ENCODE measurements at places on chromosomes 7 and 10.

GRCh38 chr7:116224492-116225098 lies 14.3 kb downstream of the TES start:
- DNase-seq: no peak

DNA sequence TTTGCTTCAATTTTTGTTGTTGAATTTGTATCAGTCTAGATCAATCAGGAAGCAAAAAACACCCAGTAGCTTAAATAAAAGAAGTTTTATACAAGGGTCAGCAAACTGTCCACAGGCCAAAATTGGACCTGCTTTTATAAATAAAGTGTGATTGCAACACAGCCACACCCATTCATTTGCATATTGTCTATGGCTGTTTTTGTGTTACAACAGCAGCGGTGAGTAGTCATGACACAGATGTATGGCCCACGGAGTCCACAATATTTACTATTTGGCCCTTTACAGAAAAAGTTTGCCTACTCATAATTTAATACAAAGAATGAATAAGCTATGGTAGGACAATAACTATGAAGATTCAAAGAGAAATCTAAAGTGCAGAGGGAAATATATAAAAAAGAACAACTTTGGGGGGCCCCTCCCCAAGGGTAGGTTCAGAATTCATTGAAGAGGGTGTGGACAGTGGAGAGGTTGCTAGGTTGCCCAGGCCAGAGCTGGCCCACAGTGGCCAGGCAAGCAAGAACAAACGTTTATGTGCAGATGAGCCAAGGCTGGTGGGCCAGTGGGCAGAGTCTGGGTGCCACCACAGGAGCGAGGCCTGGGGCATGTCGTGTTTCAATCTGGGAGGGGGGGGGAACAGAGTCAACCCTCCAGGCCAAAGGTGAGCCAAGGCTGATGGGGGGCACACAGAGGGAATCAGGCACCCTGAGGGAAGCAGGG lies 47.0 kb upstream of the AMPH start:
- DNase-seq: no peak

GRCh38 chr10:18949391-18949790 lies 99.2 kb upstream of the MALRD1 start:
- DNase-seq: no peak

DNA sequence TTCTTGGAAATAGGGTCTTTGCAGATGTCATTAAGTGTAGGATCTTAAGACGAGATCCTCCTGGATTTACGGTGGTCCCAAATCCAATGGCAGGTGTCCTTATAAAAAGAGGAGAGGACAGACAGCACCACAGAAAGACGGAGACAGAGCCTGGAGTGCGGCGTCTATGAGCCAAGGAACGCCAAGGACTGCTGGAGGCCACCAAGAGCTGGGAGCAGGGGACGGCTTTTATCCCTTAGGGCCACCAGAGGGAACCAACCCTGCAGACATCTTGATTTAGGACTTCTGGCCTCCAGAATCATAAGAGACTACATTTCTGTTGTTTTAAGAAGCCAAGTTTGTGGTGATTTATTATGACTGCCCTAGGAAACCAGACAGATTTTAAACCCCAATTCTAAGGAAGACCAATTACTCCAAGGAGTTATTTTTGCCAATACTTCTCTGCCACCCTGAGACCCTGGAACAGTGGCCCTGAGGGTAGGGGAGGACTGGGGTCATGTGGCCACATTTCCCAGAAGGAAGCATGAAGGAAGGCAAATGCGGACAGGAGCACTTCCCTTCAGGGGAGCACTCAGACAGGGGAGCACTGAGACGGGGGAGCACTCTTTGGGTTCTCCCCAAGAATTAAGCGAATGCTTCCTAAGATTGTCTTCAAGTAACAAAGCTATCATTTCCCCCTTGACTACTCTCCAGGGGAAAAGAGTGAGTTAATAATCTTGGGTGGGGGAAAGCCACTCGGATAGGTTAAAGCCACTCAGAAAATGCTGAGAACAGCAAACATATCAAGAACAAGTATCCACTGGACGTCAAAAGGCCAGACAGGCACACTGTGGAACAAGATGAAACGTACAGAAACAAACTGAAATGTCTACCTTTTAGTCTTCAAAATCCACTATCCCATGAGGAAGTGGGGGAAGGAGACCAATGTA lies 67.5 kb downstream of the CHST15 start:
- no peak for DNase-seq

DNA sequence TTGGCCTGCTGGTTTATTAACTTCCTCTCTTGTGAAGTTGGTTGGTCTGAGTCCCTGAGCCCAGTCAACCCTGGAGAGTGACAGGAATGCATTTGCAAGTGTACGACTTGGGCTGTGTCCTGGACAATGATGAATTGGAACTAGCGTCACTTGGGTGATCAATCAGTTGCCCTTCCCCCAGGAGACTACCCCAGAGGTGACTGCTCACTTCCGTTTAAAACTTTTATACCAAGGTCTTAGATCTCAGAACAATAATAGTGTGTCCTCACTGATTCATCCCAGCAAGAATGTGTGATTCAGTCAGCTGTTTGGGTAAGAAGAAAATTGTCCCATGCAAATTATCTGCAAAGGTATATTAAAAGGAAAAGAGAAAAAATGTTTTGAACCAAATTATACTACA lies 102.9 kb upstream of the ARMC3 start:
- no peak for DNase-seq

DNA sequence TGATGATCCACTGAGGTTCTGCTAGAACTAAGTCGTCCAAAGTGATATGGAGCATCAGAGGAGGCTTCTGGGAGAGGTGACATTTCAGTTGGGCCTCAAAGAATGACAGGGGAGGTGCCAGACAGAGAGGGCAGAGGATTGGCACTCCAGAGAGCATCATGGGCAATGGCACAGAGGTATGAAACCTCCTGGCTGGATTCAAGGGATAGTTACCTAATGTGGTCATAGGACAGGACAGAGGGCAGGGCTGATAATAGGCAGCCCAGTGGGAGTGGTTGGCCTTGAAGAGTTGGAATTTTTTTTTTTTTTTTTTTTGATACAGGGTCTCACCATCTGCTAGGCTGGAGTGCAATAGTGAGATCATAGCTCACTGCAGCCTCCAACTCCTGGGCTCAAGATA lies 7.6 kb downstream of the SRRM3 start:
- no peak for DNase-seq

- DNase-seq: no peak
These were observed 11.7 kb upstream of the CALML3 start for GRCh38 chr10:5512881-5513612.

GRCh38 chr10:51427758-51428157 lies 271.6 kb downstream of the CSTF2T start:
- no peak for DNase-seq

GRCh38 chr7:91248996-91249395 lies 15.2 kb upstream of the FZD1 start:
- no peak for DNase-seq

DNA sequence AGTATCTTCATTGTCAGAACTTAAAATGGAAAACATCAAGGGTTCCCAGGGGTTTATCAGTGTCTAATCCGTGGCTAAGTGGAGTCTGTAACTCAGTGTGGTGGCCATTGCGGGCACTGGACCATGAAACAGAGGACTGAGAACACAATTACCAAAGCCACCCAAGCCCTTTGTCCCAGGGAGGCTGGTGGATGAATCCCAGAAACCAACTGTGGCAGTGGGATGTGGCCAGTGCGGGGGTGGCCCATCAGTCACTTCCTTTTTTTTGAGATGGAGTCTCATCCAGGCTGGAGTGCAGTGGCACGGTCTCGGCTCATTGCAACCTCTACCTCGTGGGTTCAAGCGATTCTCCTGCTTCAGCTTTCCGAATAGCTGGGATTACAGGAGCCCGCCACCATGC lies 61.8 kb downstream of the TACC2 start:
- DNase-seq: no peak

DNA sequence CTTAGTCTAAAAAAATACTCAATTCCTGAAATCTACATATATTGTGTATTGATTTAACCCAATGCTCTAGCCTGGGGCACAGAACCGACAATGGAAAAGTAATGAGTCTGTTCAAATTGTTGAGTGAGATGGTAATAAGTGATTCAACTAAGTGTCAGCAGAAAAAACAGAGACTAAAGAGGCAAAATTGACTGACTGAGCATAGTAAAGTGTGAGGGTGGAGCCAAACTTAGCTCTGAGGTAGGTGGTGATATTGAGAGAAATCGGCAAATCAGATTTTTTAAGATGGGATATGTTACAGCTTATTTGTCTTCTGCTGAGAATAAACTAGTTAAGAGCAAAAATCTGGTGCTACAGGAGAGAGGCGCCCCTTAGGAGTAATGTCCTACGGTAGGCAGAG lies 764.0 kb upstream of the LRRN3 start:
- no peak for DNase-seq

GRCh38 chr7:10889266-10889898 lies 84.3 kb upstream of the PHF14 start:
- DNase-seq: peak; percentile 2

GRCh38 chr10:131897297-131897899 lies 3.4 kb upstream of the PPP2R2D start:
- no peak for DNase-seq

DNA sequence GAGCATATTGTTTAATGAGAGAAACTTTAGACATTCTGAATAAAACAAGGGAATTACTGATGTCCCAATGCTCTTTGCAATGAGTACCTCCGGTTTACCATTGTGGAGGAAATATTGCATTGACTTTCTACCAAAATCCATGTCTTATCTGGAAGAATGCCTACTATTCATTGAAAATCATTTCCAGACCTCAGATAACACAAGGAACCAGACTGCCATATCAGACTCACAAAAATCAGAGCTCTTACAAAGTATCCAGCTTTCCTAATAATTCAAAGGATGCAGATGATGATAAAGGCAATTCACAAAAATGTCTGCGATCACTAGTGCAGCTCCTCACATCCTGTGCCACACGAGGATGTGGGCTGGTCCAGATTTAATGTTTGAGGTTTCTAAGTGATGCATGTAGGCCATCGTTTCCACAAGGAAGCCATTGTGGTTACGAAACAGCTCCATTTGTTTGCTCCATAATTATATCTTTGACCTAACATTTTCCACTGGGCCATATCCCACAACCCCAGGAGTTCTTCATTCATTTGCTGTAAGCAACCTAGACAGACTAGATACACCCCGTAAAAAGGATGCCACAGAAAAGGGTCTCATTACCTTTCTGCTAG lies 831.1 kb upstream of the C7orf33 start:
- DNase-seq: no peak

- DNase-seq: no peak
These were observed 7.7 kb downstream of the GUSB start for GRCh38 chr7:65974191-65974801.

GRCh38 chr7:143504215-143504936 lies 26.7 kb downstream of the TAS2R41 start:
- DNase-seq: no peak

GRCh38 chr10:5559642-5560141 lies 34.9 kb downstream of the CALML3 start:
- no peak for DNase-seq

- DNase-seq: no peak
These were observed 44.2 kb upstream of the LRRC4 start for GRCh38 chr7:128075242-128076095.

DNA sequence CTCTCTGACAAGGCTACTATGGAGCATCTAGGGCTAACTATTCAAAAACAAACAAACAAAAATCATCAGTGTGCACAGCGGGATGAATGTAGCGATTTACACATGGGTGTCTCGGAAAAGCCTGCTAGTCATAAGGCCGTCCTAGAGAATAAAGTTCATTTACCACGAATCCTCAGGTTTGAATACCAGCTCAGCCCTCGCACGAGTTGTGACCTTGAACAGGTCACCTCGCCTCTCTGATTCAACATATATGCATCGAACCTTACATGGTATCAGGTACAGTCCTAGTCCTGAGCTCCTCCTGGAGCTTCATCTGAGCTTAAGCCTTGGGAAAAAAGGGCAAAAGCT lies 572 bp downstream of the ATP5MF start:
- DNase-seq: no peak

DNA sequence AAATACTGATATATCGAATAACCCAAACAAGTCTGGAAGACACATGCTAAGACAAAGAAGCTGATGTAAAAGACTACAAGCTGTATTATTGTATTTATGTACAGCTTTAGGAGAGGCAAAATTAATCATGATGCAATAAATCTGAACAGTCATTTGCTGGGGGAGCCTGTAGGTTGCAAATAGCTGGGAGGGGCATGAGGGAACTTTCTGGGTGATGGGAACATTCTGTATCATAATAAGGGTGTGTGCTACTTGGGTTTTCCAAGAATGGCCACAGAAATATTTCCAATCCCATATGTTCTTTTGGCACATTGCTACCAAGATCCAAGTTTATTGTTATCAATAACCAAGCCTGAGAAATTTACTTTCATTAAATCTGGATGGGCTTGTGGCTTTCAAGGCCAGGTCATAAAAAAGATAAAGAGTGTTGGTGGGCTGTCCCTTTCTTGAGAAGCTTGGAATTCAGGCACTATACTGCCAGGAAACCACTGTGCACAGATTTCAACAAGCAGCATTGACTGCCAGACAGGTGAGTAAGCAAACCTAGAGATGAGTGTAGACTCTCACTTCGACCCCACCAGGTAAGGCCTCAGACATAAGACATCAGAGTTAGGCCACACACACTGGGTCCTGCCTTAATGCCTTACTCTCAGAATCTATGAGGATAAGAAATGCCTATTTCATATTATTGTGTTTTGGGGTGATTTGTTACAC lies 629.7 kb upstream of the FZD8 start:
- no peak for DNase-seq

GRCh38 chr10:3874990-3875841 lies 90.2 kb upstream of the KLF6 start:
- no peak for DNase-seq
